ENCODE measurements at places on chromosomes 2 and 18. TPM values are rescaled to one million over a fixed set of nuclear protein-coding genes. Genes with fewer than 3 reads are reported as not detected.

DNA sequence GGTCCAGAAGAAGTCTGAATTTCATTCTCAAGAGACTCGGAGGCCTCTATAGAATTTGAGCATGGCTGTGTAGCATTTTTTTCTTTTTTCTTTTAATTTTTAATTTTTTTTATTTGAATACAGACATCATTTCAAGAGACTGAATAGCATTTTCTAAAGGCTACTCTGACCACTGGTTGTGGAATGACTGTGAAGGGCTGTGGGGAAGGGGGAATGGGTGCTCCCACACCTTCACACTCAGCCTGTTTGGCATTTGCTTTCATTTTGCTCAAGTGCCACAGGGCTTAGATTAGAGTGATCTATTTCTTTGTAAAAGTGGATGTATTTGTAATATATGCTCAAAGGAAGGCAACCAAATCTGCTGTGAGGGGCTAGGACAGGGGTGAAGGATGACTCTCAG, 142.0 kb upstream of the SPOPL start:
- DNase-seq, result no peak
- no peak overlapping the region for H3K4me3 ChIP-seq
- H3K36me3 ChIP-seq, result no peaks in the 10 kb centered on the region

- H3K4me1 ChIP-seq, result no peaks in the 10 kb centered on the region
- no peak overlapping the region for H3K4me3 ChIP-seq
- no peak overlapping the region for H3K27ac ChIP-seq
- peaks cover 5% of the 10 kb centered on the region for H3K36me3 ChIP-seq
- H3K27me3 ChIP-seq, result peaks cover 14% of the 10 kb centered on the region
Observed at GRCh38 chr2:25068217-25068616, 26.3 kb downstream of the EFR3B start.

Gene MEP1B
- not detected for total RNA-seq

DNA sequence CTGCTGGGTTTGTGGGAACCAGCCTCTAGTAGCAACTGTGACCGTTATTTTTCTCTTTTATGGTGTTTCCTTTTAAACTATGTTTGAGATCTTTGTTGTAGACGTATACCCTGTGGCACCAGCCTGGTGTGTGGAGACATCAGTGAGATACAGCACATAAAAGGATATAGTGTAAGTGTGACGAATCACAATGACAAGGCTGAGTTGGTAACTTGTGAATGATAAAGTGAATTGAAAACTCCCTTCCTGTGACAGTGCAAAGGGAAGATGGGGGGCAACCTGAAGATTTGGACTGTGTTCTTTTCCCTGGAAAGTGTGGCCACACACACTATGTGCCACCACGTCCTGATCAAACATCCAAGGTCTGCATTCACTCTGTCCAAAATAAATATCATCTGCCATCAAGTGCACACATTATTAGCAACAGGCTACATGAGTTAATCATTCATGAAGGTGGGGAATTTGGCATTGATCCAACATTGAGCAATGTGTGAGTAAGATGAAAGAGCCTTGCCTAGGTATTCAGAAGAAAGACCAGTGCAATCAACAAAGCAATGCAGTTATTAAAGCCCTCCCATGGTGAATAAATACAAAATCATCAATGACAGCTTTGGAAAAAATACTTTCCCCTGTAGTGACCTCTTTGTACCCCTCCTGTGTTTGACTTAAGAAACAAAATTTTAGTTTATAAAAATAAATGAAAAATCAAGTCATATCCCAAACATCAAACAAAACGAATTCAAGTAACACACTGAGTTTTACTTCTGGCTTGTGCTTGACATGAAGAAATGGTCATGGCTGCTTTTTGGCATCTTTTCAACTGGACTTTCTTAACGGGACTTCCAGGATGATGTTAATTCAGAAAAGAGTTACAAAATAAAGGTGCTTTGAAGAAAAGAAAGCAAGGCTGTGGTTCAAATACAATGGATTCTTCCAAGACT, 1280.5 kb upstream of the ZEB2 start:
- H3K27me3 ChIP-seq, result no peaks in the 10 kb centered on the region
- no peaks in the 10 kb centered on the region for H3K4me1 ChIP-seq
- H3K27ac ChIP-seq, result no peak overlapping the region
- H3K36me3 ChIP-seq, result no peaks in the 10 kb centered on the region
- no peak for DNase-seq

DNA sequence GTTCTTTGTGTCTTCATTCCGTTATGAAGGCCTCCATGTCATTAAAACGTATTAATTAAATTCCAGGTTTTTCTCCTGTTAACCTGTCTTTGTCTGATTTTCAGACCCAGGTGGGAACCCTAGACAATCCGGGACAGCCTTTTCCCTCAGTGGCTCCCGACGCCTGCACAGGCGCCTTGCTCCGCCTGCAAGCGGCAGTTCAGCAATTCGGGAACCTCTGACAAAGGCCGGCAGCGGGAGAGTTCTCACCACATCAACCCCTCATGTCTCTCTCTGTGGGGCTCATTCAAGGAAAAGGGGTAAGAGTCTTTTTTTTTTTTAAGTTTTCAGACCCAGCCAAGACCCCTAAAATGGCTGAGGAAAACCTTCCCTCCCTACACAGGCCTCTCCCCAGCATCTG, 259.8 kb upstream of the SALL3 start:
- no peak overlapping the region for H3K4me3 ChIP-seq
- DNase-seq, result no peak
- no peak overlapping the region for H3K27ac ChIP-seq
- peaks cover 2% of the 10 kb centered on the region for H3K36me3 ChIP-seq
- peaks cover 26% of the 10 kb centered on the region for H3K27me3 ChIP-seq

GRCh38 chr2:84924173-84925106, 19.0 kb downstream of the TMSB10 start:
- peak overlapping the region; percentile 98 for H3K27ac ChIP-seq
- H3K4me1 ChIP-seq, result peaks cover 33% of the 10 kb centered on the region
- peak overlapping the region; percentile 76 for H3K4me3 ChIP-seq
- H3K27me3 ChIP-seq, result no peaks in the 10 kb centered on the region

Gene MTX2
- total RNA-seq, result 6.1 TPM

DNA sequence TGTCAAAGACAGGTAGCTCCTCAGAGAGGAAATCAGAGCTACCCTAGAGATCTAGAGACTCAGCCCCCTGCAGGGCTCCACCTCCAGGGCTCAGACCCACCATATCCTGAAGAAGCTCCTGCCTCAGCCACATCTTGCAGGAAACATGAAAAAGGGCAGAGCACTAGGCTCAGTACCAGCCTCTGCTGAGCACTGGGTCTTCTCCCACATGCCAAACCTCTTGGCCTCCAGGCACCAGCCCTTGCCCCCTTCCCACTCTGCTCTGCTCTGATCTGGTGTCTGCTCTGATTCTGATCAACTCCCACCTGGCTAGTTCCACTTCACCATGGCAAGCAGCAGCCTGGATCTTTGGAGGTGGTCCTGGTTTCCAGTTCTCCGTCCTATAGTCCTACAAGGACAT, 114.3 kb upstream of the SLC66A3 start:
- H3K4me3 ChIP-seq, result no peak overlapping the region
- H3K27me3 ChIP-seq, result peaks cover 35% of the 10 kb centered on the region
- DNase-seq, result no peak
- no peak overlapping the region for H3K27ac ChIP-seq
- H3K4me1 ChIP-seq, result no peaks in the 10 kb centered on the region

DNA sequence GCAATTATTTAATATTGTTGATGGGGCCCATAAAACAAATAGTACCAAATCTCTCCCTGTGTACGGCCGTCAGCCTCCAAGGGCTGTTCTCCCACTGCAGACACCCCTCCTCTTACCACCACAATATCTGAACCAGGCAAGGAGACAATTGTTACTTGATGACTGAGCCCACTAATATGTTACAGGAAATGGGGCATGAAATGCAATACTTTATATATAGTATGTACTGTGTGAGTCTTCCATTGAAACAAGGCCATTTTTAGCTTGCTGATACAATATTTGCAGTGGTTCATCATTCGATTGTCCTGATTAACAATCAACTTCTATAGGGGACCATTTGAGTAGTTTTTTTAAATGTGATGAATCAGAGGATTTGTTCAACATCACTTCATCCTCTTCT, 307.3 kb downstream of the GBX2 start:
- H3K36me3 ChIP-seq, result peaks cover 2% of the 10 kb centered on the region
- DNase-seq, result no peak
- H3K4me1 ChIP-seq, result peaks cover 6% of the 10 kb centered on the region
- H3K4me3 ChIP-seq, result no peak overlapping the region

Gene POTEC
- not detected for total RNA-seq
